Activated CD4-positive, alpha-beta T cell treated with anti-CD3 and anti-CD28 coated beads, Interleukin-2, amount 50 U/mL, for 4 hours (primary cell): ENCODE measurements at places on chromosomes 6 and 20.

DNA sequence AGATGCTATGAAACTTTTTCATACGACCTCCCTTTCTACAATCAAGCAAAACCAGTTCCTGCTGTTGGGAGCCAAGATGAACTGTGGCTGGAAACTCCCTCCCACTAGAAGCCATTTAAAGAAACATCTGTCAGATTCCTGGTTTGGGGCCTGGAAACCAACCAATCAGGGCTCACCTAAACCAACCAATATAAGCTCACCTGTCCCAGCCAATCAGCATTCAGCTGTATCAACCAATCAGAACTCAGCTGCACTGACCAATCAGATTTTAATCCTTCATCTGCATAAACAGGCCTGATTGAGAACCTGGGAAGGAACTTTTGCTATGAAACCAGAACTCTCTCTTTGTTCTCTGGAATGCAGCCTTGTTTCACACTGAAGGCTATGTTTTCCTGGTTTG lies 42.4 kb downstream of the SNX14 start:
- no peak for DNase-seq

DNA sequence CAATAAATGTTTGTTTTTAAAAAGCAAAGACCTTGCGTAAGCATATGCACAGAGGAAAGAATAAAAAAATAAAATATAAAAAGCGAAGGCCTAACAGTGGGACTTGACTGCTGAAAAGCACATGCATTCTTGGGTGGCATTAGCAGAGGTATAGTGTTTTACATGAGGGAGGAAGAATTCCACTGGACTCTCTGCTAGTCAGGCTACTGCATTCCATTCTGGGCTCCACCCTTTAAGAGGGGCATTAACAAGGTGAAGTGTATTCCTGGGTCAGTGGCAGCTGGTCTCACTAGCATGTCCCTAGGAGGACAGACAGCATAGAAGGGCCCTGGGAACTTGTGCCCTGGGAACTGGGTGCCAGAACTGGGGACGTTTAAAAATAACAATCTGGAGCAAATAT lies 134.1 kb downstream of the SOBP start:
- no peak for DNase-seq

DNA sequence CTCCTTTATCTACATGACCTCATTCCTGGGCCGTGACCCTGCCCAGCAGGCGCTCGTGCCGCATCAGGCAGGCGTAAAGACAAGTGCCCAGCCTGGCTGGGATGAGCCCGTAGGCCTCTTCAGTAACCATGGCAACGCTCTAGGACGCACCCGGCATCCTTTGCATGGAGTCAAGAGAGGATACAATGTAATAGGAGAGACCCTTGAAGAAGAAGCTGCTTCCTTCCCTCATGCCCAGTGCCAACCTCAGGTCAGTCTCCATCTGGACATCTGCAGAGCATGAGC lies 5.0 kb upstream of the LSM14B start:
- no peak for DNase-seq

- DNase-seq: peak; percentile 4
These were observed 78.0 kb downstream of the DLGAP4 start for GRCh38 chr20:36384022-36384619.

DNA sequence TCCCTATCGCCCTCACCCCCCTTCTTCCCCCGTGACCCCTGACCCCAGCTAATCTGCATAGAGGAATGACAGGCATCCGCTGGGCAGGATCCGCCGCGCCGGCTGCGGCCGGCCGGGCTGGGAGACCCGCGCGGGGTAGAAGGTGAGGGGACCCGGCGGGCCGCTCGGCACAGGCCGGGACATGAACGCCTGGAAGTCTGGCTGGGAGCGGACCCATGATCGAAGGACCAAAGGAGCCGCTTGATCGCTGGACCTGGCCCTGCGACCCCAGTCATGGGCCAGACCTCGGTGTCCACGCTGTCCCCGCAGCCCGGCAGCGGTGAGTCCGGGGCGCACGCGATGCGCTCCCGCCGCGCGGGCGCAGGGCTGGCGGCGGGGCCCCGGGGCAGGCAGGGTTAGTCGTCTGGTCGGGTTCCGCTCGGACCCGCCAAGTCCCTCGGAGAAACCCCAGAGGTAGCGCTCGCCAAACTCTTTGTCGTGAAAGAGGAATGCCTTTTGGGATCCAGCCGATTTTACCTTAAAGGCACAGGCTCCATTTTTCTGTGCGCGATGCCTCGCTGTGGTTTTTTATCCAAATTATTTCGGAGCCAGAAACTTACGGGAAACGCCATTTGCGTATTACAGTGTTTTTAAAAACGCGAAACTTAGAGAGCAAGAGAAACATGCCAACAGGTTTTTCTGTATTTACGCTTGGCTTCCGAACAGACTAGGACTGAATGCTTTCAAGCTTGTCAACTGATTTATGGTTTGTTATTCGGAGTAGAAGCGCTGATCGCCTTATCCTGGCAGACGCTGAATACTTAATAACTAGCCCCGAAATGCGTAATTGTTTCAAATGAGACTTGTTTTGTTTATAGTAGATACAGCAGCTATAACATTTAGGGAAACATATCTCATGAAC lies at the start of gene PHACTR2:
PHACTR2 (plus strand) TSS at position 75 of the 901 bp plus-strand sequence; CDS start at position 274, 199 bp downstream.
- peak; percentile 53 for DNase-seq

DNA sequence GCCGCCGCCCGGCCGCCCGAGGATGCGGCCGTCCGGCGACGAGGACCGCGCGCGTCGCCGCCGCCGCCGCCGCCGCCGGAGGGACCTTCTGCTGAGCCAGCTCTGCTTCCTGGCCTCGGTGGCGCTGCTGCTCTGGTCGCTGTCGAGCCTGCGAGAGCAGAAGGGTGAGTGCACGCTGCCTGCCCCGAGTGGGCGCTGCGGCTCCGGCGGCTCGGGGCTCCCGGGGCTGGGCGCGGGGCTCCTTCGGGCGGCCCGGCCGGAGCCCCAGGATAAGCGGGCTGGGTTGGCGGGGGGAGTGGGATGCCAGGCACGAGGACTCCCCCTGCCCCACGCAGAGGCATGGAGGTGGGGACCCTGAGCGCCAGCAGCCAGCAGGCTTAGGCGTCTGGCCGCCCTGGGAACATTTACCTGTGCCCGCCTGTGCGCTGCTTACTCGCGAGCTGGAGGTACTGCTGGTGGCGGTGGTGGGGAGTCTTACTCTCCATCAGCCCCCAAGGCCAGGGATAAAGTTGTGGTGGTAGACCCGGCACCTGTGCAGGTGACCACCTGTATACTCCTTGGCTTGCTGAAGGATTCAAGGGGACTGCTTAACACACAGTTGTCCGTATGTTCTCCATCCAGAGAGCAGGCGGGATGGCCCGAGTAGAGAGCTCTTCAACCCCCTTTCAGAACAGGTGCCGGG lies 520 bp downstream of the SLC24A3 start:
- no peak for DNase-seq

GRCh38 chr6:136792095-136792409 lies 225 bp downstream of the MAP3K5 start:
- DNase-seq: no peak

GRCh38 chr6:169802790-169803189 lies 51.4 kb downstream of the ERMARD start:
- no peak for DNase-seq

DNA sequence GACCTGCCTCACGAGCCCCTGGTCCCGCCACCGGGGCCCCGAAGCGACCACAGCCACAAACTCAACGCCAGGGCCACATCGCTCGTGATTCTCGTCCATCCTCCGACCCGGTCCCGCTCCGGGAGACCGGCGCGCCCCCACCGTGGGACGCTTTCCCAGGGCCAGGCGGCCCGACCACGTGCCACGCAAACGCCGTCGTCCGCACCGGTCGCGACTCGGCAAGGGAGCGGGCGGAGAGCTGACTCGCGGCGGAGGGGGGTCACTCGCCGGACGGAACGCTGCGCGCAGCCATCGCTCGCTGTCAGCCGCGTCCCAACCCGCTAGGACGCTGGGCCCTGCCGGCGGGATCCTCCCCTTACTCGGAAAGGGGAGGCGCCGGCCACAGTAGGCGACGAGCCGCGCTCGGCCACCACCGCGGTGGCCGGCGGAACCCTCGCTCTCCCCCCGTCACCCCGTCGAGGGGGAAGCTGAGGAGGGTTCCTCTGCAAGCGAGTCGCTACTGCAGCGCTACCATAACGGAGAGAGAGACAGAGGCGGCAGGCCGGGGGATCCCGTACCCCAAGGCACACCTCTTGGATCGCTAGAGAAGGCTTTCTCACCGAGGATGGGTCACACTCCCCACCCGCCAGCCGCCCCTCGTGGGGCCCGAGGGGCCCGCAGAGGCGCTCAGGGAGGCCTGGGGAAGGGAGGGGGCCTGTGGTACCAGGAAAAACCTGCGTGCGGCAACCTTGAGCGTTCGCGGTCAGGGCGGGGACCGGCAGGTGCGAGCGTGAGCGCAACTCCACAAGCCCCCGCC lies 511.8 kb upstream of the ZNF337 start:
- DNase-seq: peak; percentile 57

DNA sequence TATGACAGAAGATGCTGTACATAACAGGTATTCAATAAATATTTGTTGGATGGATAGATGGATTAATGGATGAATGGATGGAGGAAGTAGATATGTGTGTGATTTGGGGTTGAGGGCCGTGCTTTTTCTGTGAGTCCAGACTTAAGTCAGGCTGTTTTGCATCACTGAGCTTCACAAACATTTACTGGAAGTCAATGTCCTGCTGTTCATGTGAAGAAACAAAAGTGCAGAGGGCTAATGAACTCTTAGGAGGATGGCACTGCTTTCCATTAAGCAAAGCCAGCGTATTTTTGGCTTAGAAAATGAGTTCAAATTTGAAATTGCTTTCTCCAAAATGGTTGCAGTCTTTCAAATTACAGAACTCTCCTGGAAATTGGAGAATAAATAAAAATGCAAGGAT lies 260.6 kb upstream of the SASH1 start:
- DNase-seq: no peak

GRCh38 chr6:33914645-33915044 lies 110.8 kb upstream of the MLN start:
- peak; percentile 32 for DNase-seq

DNA sequence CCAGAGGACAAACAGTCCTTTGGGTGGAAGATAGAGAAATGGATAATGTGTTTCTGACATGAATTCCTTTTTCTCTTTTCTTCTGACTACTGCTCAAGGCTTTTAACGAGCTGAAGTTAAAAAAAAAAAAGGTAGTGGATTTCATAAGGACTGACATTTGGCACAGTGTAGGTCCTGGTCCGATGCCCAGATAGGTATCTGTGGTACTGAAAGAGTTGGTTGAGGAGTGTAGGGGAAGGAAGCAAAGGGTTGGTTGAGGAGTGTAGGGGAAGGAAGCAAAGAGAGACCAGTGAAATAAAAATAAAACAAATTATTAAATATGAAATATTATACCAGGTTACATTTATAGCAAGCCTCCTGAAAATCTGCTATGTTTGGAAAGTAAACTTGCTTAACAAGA lies 11.8 kb downstream of the UTRN start:
- DNase-seq: no peak

DNA sequence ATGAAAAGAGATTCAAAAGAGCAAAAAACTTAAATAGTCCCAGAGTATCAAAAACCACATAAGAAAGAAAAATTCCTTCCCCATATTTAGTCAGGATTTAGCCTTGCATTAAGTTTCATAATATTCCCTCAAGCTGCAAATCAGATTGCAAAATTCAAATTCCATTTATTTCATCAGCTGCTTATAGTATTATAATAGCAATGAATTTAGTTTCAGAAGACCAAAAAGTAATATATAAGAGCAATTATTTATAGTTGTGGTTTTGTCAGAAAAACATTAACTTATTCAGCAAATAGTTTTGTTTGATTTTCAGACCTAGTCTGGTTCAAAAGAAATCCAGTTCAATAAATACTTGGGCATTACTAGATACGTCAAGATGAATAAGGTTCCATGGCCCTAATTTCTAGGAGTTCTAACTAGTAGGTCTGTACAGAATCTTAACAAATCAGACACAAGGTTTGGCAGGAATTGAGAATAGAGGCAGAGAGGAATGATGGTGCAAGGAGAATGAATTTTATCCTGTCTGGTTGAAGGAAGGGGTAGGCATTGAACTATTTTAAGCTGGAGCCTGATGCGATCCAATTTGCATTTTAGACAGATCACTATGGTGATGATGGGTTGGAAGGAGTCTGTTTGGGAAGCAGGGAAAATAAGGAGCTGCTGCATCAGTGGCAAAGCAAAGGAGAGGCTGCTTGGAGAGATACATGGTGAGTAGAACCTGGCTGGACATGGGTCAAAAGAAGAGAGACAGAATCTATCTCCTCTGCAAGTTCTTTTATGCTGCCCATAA lies 163.9 kb upstream of the STXBP5 start:
- DNase-seq: no peak

DNA sequence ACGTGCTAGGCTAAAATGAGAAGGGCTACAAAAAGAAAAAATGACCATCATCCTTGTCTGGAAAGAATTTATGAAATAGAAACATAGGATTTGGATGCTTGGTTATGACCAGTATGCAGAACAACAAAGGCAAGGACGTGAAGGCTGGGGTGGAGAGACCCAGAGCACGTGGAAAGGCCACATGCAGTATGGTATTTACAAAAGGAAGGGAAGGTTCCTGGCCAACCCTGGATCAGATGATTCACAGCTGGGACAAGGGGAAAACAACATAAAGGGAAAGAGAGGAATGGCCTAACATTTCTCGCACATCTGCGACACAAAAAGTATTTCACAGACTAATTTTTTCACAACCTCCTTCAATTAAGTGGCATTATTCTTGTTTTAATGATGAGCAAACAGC lies 8.2 kb downstream of the STX7 start:
- no peak for DNase-seq

DNA sequence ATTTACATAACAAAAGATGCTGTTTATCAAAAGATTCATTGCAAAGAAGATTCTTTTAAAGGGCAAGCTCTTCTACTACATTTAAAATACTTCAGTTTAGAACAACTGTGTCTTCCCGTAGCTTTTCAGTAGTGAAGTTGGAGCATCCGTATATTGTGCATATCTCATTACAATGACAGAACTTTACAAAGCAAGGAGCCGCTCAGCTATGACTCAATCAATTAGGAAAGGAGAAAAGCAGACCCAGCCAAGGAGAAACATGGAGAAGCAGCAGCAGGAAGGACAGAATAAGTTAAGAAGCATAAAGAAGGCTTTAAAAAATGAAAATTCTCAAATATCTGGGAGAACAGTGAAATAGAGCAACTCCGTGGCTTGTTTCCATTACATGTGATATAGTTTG lies 132.6 kb upstream of the SMLR1 start:
- DNase-seq: no peak

GRCh38 chr20:20824924-20825584 lies 112.6 kb upstream of the RALGAPA2 start:
- peak; percentile 24 for DNase-seq

DNA sequence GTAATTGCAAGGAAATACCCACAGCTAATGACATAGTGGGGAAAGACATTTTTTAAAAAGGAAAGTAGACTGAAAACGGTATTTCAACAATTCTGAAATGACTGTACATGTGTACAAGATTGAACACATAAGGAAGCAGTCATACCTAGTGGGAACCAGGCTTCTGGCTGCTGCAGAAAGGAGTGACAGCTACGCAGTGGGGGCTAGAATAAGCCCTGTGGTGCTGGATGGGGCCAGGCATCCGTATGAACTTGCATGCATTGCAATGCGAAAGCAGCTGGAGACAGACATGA lies 54.9 kb upstream of the GPR31 start:
- no peak for DNase-seq
